ENCODE measurements at places on chromosomes 3 and 15. TPM values are rescaled to one million over a fixed set of nuclear protein-coding genes. Genes with fewer than 3 reads are reported as not detected.

Gene STRC
- total RNA-seq = not detected

Gene LAMB2
- 112 TPM for total RNA-seq

Gene ALDH1A3
- total RNA-seq = 494 TPM

Gene CLDND1
- total RNA-seq = 75.1 TPM

Gene RASL12
- total RNA-seq = not detected

Gene PLCH1
- 0.49 TPM for total RNA-seq

Gene NAALADL2
- total RNA-seq = 0.23 TPM

Gene GADL1
- not detected for total RNA-seq

Gene C3orf80
- not detected for total RNA-seq

Gene KCNH8
- total RNA-seq = not detected

Gene CILP
- 0.28 TPM for total RNA-seq

Gene CIP2A
- 15.2 TPM for total RNA-seq

Gene MYD88
- 38.5 TPM for total RNA-seq

Gene KNG1
- total RNA-seq = not detected

Gene BCL2A1
- total RNA-seq = 0.35 TPM

Gene CHDH
- 0.70 TPM for total RNA-seq

Gene CFAP100
- not detected for total RNA-seq

Gene SNX22
- 0.05 TPM for total RNA-seq

Gene RLBP1
- total RNA-seq = not detected

Gene CHST2
- total RNA-seq = 3.9 TPM

Gene PAQR9
- total RNA-seq = not detected

Gene ZIC1
- not detected for total RNA-seq

Gene FOXL2
- total RNA-seq = 0.28 TPM

Data from airway epithelial cell (primary cell).